Non-pigmented ciliary epithelial cell (primary cell): ENCODE measurements at places on chromosomes 7 and 10.

- no peak for DNase-seq
Measured at GRCh38 chr7:91427051-91427450, 162.8 kb downstream of the FZD1 start.

DNA sequence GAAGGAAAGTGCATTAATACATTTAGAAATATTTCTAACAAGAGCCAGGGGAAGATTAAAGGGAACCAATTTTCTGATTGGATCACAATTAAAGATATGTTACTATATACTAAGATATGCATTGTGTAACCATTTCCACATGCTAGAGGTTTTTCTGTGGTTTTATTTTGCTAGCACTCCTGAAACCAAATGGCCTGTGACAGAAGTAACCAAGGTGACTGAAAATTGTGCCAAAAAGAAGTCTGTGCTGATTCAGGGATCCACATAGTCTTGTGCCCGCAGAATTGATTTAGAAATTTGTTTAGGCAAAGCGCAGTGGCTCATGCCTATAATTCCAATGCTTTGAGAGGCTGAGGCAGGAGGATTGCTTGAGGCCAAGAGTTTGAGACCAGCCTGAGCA is 1.8 kb downstream of the CC2D2B start:
- DNase-seq: no peak

DNA sequence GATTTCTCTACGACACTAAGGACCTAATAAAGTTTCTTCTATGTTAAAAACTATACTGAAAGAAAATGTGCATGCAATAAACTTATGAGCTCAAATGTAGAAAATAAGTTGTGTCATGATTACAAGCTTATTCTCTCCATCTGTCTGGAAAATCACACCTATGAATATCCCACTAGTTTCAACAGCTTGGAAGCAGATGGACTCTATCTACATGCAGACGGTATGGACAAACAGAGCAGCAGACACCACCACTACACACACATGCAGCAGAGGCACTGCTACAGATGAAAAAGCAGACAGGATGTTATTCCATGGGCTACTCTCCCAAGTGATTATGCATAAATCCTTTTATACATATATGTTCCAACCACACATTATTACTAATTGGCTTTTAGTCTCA is 123.4 kb upstream of the TARP start:
- no peak for DNase-seq

DNA sequence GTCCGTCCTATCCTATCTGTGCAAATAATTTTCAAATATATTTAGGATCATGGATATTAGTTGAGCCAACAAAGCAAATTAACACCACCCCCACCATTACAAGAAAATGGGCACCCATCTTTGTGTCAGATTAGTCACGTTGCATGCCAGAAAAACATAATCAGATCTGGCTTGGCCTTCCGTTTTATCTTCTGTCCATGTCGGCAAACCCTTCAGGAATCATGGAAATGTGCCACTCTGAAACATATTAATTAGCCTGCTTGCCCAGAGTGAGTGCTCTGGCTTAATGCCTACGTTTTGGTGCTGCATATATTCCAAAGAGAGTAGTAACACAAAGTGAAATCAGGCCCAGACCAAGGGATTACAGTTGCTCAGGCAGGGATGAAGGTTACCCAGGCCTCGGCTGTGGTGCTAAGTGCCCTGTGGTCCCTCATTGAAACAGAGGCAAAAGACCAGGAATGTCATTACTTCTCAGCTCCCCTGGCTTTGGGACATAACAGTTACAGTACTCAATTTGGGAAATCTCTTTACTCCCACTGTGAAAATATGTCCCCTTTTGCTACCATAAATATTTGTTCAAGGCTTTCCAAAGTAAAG is 154.0 kb upstream of the LSM8 start:
- DNase-seq: no peak

DNA sequence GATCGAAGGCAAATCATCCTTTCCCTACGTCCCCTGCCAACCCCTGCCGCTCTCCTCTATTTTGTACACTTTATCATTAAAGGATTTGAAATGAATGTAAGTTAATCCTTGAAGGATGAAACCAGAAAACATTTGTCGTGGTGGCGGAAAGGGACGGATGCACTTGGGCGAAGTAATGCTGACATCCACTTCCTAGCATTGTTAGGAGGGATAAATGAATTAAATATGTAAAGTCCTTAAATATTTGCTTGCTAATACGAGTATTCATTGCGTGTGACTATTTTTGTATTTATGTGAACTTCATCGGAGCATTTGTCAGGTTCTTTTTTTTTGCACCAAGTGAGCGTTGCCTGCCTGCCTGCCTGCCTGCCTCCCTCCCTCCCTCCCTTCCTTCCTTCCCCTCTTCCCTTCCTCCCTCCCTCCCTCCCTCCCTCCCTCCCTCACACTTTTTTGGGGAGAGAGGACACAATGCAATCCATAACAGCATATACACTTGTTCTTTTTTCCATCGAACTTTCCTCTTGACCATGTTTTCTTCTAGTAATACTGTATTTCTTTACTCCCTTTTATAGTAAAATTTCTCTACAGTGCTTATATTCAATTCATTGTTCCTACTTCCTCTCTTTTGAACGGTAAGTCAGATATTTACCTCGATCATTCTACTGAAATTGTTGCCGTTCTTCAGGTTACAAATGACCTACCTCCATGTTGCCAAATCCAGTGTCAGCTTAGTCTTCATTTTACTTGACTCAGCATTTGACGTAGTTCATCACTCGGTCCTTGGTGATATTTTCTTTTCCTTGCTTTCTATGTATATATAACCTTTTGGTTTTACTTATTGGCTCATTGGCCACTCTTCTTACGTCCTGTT is 831 bp downstream of the CCDC7 start:
- DNase-seq: no peak

- no peak for DNase-seq
Measured at GRCh38 chr10:73232887-73233286, 14.2 kb downstream of the DNAJC9 start.

GRCh38 chr10:95305606-95306317 is 15.0 kb upstream of the PDLIM1 start:
- DNase-seq: no peak

GRCh38 chr7:142880876-142881505 is 4.6 kb downstream of the TRPV6 start:
- DNase-seq: no peak
